A549 treated with GW870086 at 1 μM for 4 hours (cell line): ENCODE measurements at places on chromosomes 3 and 15. TPM values are rescaled to one million over a fixed set of nuclear protein-coding genes. Genes with fewer than 3 reads are reported as not detected.

Gene TMED3
- total RNA-seq: 159 to 200 TPM (median 194 TPM) in 5 replicates

Gene IGSF11
- 3.8 to 5.6 TPM (median 4.9 TPM) in 5 replicates for total RNA-seq

Gene THBS1
- 37.1 to 70.1 TPM (median 55.4 TPM) in 5 replicates for total RNA-seq

Gene TEX55
- not detected in 5 replicates for total RNA-seq

Gene LPCAT4
- total RNA-seq: 47.2 to 62.6 TPM (median 59.1 TPM) in 5 replicates

Gene SCN5A
- total RNA-seq: 0.53 to 2.6 TPM (median 1.0 TPM) in 5 replicates

Gene KLHL40
- total RNA-seq: not detected in 5 replicates

Gene ZNF385D
- not detected in 5 replicates for total RNA-seq

Gene ST8SIA2
- total RNA-seq: 0.37 to 0.67 TPM (median 0.52 TPM) in 5 replicates

Gene CYP11A1
- not detected in 5 replicates for total RNA-seq

Gene IQCH
- total RNA-seq: 1.1 to 2.3 TPM (median 1.3 TPM) in 5 replicates

Gene GOLGA8M
- 0.24 TPM in 1 of 5 replicates, not detected in the others for total RNA-seq
